Tibial artery (tissue), 4 donors: ENCODE measurements at places on chromosomes 3 and 15.

DNA sequence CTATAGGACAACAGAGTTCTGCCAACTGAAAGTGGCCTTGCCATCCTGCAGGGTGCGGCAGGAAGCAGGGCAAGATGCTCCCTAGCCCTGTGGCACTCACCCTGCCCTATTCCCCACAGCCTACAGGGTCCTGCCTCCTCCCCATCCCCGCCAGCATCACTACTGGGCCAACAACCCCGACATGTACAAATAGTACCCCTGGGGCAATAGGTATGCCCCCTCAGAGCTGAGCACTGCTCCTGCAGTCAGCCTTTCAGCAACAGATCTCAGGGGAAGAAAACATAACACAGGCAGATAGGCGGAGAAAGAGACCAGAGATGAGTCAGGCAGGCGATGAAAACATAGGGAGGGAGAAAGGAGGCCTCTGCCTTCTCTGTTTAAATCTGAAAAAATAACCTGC lies 74.7 kb downstream of the XXYLT1 start:
- H3K36me3 ChIP-seq: peaks cover 8% of the 10 kb centered on the region
- no peak overlapping the region for H3K27ac ChIP-seq
- no peak for DNase-seq
- H3K27me3 ChIP-seq: no peaks in the 10 kb centered on the region

DNA sequence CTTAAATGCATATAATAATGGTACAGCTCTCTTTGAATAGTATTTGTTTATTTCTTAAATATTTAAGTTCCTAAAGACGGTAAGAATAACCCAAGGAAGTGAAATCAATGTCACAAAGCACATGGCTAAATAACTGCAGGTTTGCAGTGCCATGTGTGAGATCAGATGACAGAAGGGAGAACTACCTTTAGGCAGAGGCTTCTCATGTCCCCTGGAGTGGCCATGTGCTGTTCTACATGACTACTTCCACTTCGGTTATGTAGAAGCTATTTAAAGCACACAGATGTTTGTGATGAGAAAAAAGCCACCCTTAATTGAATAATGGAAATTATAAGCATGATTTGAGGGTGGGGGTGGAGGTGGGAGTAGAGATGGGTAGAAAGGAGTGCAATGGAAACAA lies 109.1 kb downstream of the UBE3A start:
- no peak overlapping the region for H3K27ac ChIP-seq
- H3K27me3 ChIP-seq: no peaks in the 10 kb centered on the region
- DNase-seq: no peak

DNA sequence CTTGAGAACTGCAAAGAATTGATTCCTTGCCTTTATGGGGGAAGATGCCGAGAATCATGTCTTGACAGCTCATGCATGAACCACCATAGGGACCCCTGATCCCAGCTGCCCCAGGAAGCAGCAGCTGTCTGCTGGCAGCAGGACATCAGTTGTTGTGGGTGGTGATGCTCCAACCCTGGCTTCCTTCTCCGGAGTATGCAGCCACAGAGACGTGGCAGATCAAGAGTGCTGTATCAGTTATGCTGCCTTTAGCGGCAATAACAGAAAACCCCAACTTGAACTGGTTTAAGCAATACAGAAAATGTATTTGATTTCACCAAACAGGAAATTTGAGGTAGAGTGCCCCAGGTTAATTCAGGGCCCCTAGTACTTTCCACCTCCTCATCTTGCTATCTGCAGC lies 92.2 kb upstream of the TNFAIP8L3 start:
- no peaks in the 10 kb centered on the region for H3K27me3 ChIP-seq
- no peak for DNase-seq
- H3K36me3 ChIP-seq: no peaks in the 10 kb centered on the region
- H3K4me3 ChIP-seq: no peak overlapping the region
- H3K4me1 ChIP-seq: peaks cover 26% of the 10 kb centered on the region

- H3K4me1 ChIP-seq: no peaks in the 10 kb centered on the region
- H3K4me3 ChIP-seq: no peak overlapping the region
- H3K27ac ChIP-seq: no peak overlapping the region
- H3K36me3 ChIP-seq: no peaks in the 10 kb centered on the region
- H3K27me3 ChIP-seq: no peaks in the 10 kb centered on the region
- no peak for DNase-seq
Observed at GRCh38 chr3:153927107-153927506, 194.1 kb upstream of the ARHGEF26 start.

DNA sequence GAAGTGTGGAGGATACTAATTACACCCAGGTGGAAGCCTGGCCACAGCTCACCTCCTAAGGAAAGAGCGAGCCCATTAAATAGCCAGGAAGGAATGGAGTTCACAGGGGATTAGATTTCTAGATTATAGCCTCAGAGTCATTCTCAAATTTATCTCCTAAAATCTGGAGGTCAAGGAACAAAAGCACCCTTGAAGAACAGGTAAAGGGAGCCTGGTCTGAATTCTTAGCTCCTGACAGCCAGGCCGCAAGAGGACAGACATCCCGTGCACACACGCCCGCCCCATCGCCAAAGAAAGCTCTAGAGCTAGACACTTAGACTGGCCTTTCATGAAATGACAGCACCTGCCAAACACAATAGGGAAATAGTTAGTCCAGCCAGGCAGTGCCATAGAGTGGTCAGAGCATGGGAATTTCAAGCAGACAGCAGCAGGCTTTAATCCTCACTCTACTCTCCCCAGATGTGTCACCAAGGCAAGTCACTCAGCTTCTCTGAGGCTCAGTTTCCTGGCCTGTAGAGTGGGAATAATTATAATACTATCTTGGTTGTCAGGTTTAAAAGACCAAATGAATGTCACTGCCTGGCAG lies 59.2 kb downstream of the LIPC start:
- no peaks in the 10 kb centered on the region for H3K27me3 ChIP-seq
- DNase-seq: no peak

GRCh38 chr15:43225201-43225949 lies 4.6 kb upstream of the EPB42 start:
- peak; percentile 42 for DNase-seq
- H3K27me3 ChIP-seq: no peaks in the 10 kb centered on the region
- H3K4me1 ChIP-seq: no peaks in the 10 kb centered on the region
- H3K27ac ChIP-seq: no peak overlapping the region

DNA sequence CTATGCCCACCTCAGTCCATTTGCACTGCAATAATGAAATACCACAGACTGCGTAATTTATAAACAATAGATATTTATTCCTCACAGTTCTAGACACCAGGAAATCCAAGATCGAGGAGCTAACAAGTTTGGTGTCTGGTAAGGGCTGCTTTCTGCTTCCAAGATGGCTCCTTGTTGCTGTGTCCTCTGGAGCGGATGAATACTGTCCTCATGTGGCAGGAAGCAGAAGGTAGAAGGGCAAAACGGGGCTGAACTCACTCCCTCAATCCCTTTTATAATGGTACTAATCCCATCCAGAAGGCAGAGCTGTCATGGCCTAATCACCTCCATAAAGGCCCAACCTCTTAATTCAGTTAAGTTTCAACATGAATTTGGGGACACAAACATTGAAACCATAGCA lies 75.3 kb downstream of the P2RY1 start:
- H3K27ac ChIP-seq: no peak overlapping the region
- no peaks in the 10 kb centered on the region for H3K36me3 ChIP-seq
- no peak overlapping the region for H3K4me3 ChIP-seq
- H3K27me3 ChIP-seq: no peaks in the 10 kb centered on the region

DNA sequence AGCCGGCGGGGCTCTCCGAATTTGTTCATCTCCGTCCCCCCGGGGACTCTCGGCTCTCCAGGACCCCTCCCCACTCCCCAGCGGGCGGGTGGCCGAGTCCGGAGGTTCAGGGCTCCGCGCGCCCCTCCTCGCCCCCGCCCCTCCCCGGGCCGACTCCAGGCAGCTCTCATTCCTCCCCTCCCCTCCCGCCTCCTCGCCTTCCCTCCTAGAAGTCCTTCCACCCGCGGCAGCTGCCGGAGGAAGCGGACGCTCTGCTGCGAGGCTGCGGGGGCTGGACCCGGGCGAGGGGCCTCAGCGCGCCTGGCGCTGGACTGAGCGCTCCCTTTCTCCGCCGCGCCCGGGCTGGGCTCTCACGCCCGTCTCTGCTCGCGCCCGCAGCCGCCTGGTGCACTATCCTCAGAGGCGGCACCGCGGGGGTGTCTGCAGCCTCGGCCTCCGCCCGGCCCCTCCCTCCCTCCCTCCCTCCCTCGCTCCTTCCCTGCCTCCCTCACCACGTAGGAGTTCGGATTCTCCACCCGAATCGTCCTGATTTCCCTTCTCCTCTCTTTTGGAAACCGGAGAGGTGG lies at the start of gene ROBO2:
TSS of gene ROBO2 (plus strand) at position 494 of the 566 bp plus-strand sequence. CDS start 687 bp downstream, outside the sequence.
- H3K27me3 ChIP-seq: no peaks in the 10 kb centered on the region
- H3K4me1 ChIP-seq: peaks cover 17% of the 10 kb centered on the region
- no peaks in the 10 kb centered on the region for H3K36me3 ChIP-seq
- H3K4me3 ChIP-seq: peak within 1 kb of the TSS; percentile 57

DNA sequence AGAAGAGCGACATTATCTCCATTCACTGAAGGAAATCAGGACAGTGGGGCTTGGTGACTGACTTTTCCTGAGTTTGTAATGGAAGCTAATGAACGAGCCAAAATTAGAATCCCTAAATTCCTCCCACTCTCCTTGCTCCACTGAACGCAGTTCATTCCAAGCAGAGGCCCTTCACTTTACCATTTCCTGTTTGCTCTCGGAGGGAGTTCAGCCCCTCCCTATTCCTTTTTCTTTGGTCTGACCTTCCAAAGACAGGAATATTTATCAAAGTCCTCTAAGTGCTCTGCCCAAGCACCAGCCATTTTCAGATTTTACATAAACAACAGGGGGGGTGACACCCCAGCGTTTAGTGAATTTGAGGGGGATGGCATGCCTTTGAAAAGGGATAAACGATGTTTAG lies 24.0 kb upstream of the PTPRG start:
- H3K4me1 ChIP-seq: no peaks in the 10 kb centered on the region
- H3K27me3 ChIP-seq: no peaks in the 10 kb centered on the region
- DNase-seq: no peak
- H3K27ac ChIP-seq: no peak overlapping the region

DNA sequence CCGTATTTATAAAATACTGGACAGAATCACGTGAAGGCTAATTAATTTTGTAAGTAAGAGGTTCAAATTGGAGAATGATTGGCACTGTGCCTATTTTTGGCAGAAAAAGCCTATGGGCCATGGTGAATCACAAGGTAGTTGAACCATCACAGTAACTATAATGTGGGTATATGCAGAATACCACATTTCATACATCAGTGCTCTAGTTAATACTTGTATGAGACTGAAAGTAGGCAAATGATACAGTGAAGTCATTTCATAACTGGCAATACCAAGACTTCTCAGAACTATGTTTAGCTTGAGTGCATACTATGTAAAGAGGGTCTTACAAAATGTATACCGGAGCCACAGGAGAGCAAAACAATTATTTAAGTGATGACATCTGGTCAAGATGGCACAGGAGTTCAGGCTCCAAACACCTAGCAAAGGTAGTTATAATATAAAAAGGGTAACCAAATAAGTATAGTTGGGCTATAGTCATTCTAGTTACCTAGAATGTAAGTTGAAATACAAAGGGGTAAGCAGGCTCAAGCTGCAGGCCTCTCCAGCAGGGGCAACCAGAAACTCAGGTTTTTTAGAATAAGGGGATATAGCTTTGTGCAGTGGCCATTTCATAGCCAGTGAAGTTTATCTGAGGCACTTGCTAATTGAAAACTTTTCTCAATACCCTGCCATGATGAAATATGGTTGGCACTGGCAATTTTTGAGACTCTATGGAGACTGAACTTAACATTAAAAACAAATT lies 19.1 kb downstream of the GPR160 start:
- no peak overlapping the region for H3K4me3 ChIP-seq
- H3K36me3 ChIP-seq: no peaks in the 10 kb centered on the region
- no peak for DNase-seq
- no peak overlapping the region for H3K27ac ChIP-seq

GRCh38 chr3:106582151-106582550 lies 713.3 kb upstream of the CBLB start:
- no peak for DNase-seq
- no peak overlapping the region for H3K4me3 ChIP-seq
- no peaks in the 10 kb centered on the region for H3K27me3 ChIP-seq
- H3K4me1 ChIP-seq: no peaks in the 10 kb centered on the region

GRCh38 chr3:50322386-50323091 lies at the start of gene HYAL2:
Gene HYAL2 (minus strand): TSS chr3:50322745. CDS start chr3:50320489, 2,256 bp downstream.
- peaks cover 24% of the 10 kb centered on the region for H3K36me3 ChIP-seq
- DNase-seq: peak; percentile 77
- no peaks in the 10 kb centered on the region for H3K27me3 ChIP-seq
- H3K27ac ChIP-seq: peak within 1 kb of the TSS; percentile 93

DNA sequence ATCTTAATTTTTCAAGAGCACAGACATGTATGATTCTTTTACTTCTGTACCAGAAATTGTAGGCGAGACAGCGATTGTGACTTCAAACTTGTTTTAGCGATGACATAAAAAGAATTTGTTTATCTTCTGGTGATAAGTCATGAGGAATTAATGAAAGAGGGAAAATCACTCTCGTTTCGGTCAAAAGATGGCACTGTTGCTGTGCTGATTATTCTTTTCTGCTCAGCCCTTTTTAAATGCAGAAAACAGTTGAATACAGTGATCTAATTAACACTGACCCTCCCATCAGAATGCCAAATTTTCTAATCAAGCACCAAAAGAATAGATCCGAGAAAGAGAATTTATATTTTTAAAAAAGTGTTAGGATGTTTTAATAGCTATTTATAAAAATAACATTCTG lies 52.6 kb downstream of the NSUN3 start:
- no peak overlapping the region for H3K27ac ChIP-seq
- no peaks in the 10 kb centered on the region for H3K27me3 ChIP-seq
- H3K4me1 ChIP-seq: no peaks in the 10 kb centered on the region
- H3K4me3 ChIP-seq: no peak overlapping the region
- peaks cover 20% of the 10 kb centered on the region for H3K36me3 ChIP-seq

- no peaks in the 10 kb centered on the region for H3K4me1 ChIP-seq
- no peaks in the 10 kb centered on the region for H3K36me3 ChIP-seq
- no peak overlapping the region for H3K4me3 ChIP-seq
- DNase-seq: no peak
- H3K27ac ChIP-seq: no peak overlapping the region
Observed at GRCh38 chr15:96561593-96561992, 231.1 kb downstream of the NR2F2 start.

GRCh38 chr3:127644641-127645370 lies 15.8 kb downstream of the PODXL2 start:
- no peaks in the 10 kb centered on the region for H3K27me3 ChIP-seq
- H3K27ac ChIP-seq: no peak overlapping the region
- no peaks in the 10 kb centered on the region for H3K4me1 ChIP-seq
- H3K4me3 ChIP-seq: no peak overlapping the region
- DNase-seq: no peak
- no peaks in the 10 kb centered on the region for H3K36me3 ChIP-seq

DNA sequence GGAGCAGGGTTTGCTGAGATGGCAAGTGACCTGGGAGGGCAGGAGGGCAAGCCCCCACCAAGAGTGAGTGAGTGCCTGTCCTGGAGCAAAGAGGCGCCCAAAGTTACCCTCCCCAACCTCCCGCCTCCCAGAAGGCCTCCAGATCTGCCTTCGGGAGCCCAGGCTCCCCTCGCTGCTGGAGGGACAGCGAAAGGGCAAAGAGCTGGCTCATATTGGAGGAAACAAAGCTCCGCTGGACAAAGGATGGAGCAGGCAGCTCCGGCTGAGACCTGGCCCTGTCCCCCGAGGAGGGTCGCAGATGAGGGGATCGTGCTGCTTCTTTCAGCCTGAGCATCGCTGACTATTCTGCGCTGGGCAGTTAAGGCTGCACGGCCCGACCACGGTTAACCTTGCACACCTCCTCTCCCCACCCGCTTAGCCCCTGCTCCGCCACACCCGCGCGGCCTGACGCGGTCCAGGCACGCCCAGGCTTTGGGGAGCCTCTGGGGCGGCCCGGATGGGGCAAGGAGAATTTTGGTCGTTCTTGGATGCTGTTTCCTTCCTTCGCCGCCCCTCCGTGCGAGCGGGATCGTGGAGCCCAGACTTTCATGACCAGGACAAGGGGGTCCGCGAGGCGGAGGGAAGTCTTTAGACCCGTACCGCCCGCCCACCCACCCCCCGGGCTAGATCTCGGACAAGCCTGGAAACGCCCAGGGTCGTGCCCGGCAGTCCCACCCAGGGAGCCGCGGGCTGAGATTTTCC lies 651 bp downstream of the PLCD1 start:
- H3K27me3 ChIP-seq: no peaks in the 10 kb centered on the region
- peak overlapping the region; percentile 98 for H3K4me3 ChIP-seq
- H3K27ac ChIP-seq: peak overlapping the region; percentile 86
